ENCODE measurements at places on chromosomes 3 and 15.

- no peak for DNase-seq
- peaks cover 14% of the 10 kb centered on the region for H3K4me1 ChIP-seq
- H3K27ac ChIP-seq, result no peak overlapping the region
- H3K36me3 ChIP-seq, result no peaks in the 10 kb centered on the region
- no peak overlapping the region for H3K4me3 ChIP-seq
- H3K27me3 ChIP-seq, result no peaks in the 10 kb centered on the region
Measured at GRCh38 chr3:142000325-142000870, 124.0 kb downstream of the ATP1B3 start.

GRCh38 chr3:56855856-56856512 is 54.2 kb upstream of the ARHGEF3 start:
- H3K27me3 ChIP-seq, result no peaks in the 10 kb centered on the region
- DNase-seq, result peak; percentile 49
- H3K4me3 ChIP-seq, result no peak overlapping the region
- peaks cover 3% of the 10 kb centered on the region for H3K4me1 ChIP-seq
- no peak overlapping the region for H3K27ac ChIP-seq
- H3K36me3 ChIP-seq, result no peaks in the 10 kb centered on the region

- H3K27me3 ChIP-seq, result no peaks in the 10 kb centered on the region
- no peaks in the 10 kb centered on the region for H3K36me3 ChIP-seq
- H3K27ac ChIP-seq, result no peak overlapping the region
- peaks cover 28% of the 10 kb centered on the region for H3K4me1 ChIP-seq
- no peak overlapping the region for H3K4me3 ChIP-seq
- peak; percentile 89 for DNase-seq
Measured at GRCh38 chr15:74620636-74621545, 5.3 kb downstream of the CLK3 start.

GRCh38 chr3:65381496-65382010 is 657.2 kb downstream of the MAGI1 start:
- H3K36me3 ChIP-seq, result no peaks in the 10 kb centered on the region
- DNase-seq, result no peak
- no peaks in the 10 kb centered on the region for H3K4me1 ChIP-seq
- H3K4me3 ChIP-seq, result no peak overlapping the region

DNA sequence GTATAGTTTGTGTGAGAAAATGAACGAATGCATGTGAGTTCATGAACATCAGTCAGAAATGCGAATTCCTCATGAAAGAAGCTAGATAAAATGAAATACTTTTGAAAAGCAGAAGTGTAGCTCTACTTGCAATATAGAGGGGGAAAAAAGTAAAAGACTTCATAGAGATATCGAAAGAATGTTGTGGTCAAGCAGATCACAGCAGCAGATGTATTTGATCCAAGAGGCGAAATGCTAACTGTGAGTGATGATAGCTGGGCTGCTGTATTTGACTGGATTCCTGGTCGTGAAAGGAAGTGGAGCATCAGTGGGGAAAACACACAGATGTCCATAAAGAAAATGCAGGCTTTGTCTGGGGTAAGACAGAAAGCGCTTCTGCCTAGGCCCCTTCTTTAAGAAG is 112.4 kb downstream of the ADAMTSL3 start:
- H3K4me1 ChIP-seq, result no peaks in the 10 kb centered on the region
- H3K36me3 ChIP-seq, result no peaks in the 10 kb centered on the region
- H3K27ac ChIP-seq, result no peak overlapping the region
- no peak overlapping the region for H3K4me3 ChIP-seq
- no peak for DNase-seq

- no peak overlapping the region for H3K4me3 ChIP-seq
- no peaks in the 10 kb centered on the region for H3K4me1 ChIP-seq
- no peaks in the 10 kb centered on the region for H3K36me3 ChIP-seq
- no peak overlapping the region for H3K27ac ChIP-seq
Measured at GRCh38 chr3:194348354-194348753, 2.8 kb downstream of the CPN2 start.

GRCh38 chr3:32897001-32897601 is 54.3 kb upstream of the CCR4 start:
- no peak overlapping the region for H3K27ac ChIP-seq
- peaks cover 6% of the 10 kb centered on the region for H3K4me1 ChIP-seq
- H3K27me3 ChIP-seq, result no peaks in the 10 kb centered on the region
- no peak for DNase-seq
- no peaks in the 10 kb centered on the region for H3K36me3 ChIP-seq

- DNase-seq, result no peak
- no peak overlapping the region for H3K4me3 ChIP-seq
- H3K36me3 ChIP-seq, result no peaks in the 10 kb centered on the region
- H3K27ac ChIP-seq, result no peak overlapping the region
- no peaks in the 10 kb centered on the region for H3K27me3 ChIP-seq
Measured at GRCh38 chr3:133940536-133940935, 44.9 kb upstream of the RAB6B start.
